ENCODE measurements at places on chromosomes 7 and 10.

GRCh38 chr7:131255242-131255641 lies 72.4 kb upstream of the MKLN1 start:
- no peak for DNase-seq

DNA sequence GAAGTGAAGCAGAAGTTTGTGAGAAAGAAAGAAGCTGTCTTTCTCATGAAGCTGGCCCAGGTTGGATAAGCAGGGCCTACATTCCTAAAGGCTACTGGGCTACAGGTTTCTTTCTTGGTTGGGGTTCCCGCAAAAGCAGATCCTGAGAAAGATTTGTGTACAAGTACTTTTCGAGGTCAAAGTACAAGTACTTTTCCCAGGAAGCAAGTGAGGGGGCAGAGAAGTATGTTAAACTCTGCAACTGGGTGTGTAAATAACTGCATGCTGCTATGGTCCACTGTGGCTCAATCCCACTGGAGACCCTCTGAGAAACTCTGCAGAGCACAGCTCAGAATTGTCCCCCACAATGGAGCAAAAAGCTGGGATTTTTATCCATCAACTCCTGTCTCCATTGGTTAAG lies 28.7 kb downstream of the LSM5 start:
- DNase-seq, result no peak

DNA sequence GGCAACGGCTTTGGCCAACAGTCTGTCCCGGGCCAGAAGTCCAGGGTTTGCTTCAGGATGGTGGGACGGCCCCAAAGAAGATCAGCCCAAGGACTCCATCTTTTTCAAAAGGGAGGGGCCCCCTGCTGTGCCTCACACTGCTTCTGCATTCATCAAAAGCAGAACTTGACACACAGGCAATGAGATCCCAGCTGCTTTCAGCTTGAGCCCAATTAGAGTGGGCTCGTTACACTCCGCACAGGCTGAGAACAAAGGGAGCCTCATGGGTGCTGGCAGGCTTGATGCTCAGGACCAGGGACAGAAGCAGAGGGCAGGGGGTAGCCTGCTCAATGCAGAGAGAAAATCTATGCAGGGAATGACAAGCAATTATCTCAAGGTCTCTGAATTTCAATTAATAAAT lies 45.5 kb downstream of the VOPP1 start:
- DNase-seq, result peak; percentile 96

DNA sequence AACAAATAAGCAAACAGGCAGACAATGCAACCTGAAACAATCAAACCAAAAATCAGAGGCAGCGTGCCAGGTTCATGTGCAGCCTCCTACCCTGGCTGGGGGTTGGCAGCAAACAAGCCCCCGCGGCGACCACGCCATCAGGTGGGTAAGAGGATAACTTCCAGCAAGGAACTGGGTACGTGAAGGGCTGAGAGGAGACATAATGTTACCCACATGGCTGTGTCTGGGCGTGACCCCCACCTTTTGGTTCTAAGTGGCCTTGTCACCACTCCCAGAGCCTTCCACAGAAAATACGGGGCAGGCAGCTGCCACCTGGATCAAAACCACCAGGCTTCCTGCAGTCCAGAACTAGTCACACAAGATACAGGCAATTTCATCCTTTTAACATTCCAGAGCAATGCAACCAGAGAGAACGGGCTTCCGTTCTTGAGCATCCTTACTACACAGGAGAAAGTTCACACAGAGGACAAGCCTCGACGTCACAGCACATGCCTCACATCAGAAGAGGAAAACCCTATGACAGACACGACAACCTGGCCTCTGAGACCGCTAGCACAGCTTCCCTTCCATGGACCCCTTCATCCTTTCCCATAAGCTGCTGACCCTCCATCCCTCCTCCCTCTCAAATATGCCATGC lies 171.0 kb downstream of the GRID1 start:
- peak; percentile 29 for DNase-seq

GRCh38 chr7:20795881-20796280 lies 9.2 kb upstream of the SP8 start:
- DNase-seq, result no peak

DNA sequence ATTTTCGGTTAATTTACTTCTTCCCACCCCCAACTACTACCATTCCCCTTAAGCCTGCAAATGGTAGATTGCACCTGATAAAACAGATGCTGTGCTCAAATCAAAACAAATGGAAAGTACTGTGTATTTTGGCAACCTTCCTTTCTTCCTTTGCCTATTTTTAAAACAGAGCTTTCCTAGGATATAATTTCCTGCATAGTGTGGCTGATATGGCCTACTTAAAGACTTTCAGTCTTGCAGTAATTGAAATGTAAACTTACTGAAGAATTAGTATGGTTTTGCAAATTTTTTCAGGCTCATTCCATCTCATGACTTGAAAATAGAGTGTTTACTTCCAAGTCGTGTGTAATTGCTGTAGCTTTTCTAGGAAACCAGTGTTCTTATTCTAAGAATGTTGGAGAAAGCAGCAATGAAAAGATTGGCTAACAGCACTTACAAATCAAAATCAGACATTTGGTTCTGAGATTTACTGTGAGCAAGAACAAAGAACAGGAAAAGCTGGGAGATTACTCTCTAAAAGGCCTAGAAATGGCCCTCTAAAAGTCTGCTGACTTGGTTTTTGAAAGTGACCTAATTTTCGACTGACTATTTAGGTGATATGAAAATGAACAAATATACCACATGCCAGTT lies 52.0 kb downstream of the REEP3 start:
- peak; percentile 68 for DNase-seq

- DNase-seq, result no peak
Measured at GRCh38 chr10:46326971-46327370, 40.2 kb downstream of the ANTXRL start.

- peak; percentile 22 for DNase-seq
Measured at GRCh38 chr7:106952658-106953231, 87.7 kb downstream of the PIK3CG start.

DNA sequence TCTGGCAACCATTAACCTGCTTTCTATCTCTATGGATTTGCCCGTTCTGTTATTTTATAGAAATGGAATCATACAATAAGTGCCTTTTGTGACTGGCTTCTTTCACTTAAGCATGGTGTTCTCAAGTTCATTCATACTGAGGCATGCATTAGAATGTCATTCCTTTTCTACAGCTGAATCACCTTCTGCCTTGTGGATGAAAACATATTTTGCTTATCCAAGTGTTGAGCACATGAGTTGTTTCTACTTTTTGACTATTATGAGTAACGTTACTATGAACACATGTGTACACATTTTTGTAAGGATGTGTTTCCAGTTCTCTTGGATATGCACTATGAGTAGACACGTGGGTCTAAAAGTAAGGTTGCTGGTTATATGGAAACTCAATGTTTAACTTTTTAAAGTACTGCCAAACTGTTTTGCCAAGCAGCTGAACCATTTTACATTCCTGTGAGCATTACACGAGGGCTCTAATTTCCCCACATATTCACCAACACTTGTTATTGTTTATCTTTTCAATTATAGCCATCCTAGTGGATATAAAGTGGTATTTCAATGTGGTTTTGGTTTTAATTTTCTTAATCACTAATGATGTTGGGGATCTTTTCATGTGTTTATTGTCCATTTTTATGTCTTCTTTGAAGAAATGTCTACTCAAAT lies 241.3 kb downstream of the FANK1 start:
- DNase-seq, result no peak

GRCh38 chr7:133575726-133576440 lies 323.0 kb downstream of the EXOC4 start:
- DNase-seq, result peak; percentile 56

- no peak for DNase-seq
Measured at GRCh38 chr7:150404172-150404804, 25.2 kb downstream of the ZNF775 start.

GRCh38 chr10:21369697-21370096 lies 155.8 kb downstream of the SKIDA1 start:
- no peak for DNase-seq

- DNase-seq, result peak; percentile 89
Measured at GRCh38 chr7:34133983-34134782, 228.8 kb downstream of the BMPER start.

DNA sequence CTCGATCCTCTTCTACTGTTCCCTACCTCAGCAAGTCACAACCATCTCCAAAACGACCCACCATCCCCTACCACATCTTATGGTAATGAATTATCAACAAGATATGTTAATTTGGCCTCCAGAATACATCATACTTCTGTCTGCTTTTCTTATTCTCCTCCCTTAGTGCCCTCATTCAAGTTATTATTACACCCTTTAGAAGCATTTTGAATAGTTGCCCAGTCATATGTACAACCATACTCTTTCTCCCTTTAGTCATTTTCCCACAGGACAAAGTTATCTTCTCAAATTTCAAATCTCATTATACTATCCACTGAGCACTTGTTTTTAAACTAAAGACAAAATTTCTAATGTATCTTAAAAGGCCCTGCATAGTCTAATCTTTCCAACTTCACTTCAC lies 71.0 kb downstream of the GNAT3 start:
- DNase-seq, result no peak

DNA sequence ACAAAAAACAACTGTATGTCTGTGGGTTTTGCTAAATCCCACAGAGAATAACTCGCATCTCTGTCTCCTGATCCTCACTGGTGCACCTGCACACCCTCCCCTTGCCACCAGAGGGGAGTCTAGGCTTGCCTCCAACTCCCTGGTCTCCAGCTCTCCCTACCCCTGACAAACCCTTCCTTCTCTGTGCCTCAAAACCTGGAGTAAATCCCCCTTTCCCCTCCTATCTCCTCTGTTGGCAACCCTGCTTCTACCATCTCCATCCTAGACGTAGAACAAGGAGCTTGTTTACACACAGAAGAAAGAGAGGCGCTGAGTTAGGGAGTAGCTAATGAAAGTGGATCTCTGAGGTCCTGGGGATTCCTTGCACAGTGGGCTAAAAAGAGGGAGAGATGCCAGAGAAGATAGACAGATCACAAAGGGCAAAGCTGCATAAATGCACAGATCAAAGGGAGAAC lies 6.0 kb downstream of the MBLAC1 start:
- DNase-seq, result peak; percentile 84

- no peak for DNase-seq
Measured at GRCh38 chr7:155097338-155097737, 27.2 kb downstream of the HTR5A start.

- DNase-seq, result no peak
Measured at GRCh38 chr7:7701527-7701926, 16.9 kb downstream of the RPA3 start.

DNA sequence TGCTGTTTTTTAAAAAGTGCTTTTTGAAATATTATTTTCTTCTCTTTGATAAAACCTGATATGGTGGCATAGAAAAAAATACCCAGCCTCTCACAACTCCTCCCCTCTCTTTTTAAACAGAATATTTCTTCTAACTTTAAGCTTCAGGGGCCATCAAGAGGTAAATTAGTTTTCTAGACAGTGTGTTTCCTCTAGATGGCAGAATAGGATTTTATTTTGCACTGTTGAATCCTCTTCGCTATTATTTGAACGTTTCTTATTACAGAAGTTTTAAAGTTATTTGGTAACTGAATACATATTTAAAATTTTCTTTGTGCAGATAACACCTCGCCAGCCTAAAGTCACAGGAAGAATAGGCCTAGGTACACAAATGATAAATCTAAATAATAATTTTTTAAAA lies 30.3 kb downstream of the ARL5B start:
- peak; percentile 56 for DNase-seq

GRCh38 chr7:157795643-157796042 lies 458.8 kb downstream of the DNAJB6 start:
- no peak for DNase-seq

GRCh38 chr7:34165927-34166550 lies 260.7 kb downstream of the BMPER start:
- DNase-seq, result peak; percentile 44

DNA sequence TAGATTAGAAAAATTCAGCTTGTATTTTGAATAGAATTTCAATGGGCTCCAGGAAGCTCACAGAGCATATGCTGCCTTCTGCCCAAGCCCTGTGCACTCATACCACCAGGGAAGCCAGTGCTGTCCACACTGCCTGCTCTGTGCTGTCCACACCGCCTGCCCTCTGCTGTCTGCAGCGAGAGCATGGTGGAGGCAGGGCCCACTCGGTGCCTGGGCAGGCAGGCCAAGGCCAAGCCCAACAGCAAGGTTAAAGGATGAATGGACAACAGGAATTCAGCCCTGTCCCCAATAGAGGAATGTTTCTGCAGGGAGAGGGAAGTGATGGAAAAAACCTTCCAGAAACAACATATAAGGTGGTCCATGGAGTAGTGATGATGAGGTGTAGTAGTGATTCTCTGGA lies 146.8 kb downstream of the GFRA1 start:
- DNase-seq, result no peak

DNA sequence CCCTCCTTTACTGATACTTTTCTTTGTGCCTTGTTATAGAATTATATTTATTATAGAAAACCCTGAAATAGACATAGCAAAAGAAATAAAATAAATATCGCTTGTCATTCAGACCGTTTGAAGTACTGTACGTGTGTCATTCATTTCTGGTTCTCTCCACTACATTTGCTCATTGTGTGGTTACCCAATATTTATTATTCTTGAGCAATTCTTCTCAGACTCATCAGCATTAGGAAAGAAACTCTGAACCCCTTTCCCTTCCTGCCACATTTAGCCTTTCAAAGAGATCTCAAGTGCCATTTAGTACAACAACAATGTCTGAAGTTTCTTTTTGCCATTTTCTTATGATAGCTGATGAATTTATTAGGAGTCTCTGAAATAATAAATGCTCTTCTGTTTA lies 154.1 kb downstream of the KIAA1217 start:
- no peak for DNase-seq

DNA sequence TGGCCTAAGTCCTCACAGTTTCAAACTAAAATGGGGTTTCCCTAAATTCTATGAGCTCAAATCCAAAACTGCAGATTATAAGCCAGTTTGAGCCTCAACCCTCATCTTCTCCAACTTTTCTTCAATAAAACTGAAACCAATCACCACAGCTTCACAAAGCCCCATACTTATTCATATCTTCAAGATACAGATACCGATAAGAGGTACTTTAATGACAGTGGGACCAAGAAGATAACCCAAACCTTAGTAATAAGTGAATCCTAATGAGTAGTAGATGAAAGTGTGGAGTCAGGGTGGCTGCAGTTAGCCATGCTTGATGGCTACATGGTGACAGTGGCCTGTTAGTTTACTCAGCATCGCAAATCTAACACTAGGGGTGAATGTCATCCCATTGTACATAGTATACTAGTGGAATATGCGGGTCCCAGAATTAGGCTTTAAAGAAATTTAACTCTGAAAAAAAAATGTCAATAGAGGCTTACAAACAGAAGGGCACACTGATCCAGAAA lies 395.8 kb upstream of the PHF14 start:
- DNase-seq, result no peak

DNA sequence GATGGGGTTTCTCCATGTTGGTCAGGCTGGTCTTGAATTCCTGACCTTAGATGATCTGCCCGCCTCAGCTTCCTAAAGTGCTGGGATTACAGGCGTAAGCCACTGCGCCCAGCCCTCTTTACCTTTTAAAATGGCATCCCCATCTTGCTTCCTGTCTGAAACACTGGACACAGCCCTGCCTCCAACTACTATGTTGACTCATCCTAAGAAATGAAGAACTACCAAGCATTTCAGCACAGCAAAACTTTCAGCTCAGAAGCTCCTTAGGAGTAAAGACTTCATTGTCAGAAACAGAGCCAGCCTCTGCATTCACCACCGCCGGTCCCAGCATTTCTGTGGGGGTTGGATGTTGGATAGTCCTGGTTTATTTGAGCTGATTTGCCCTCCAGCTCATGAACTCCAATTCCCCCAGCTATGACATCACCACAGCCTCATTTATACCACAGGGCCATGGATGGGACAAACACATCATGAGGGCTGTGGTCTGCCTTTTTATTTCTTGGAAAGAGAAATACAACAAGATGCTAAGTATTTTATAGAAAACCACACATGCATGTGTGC lies 123.5 kb downstream of the ADCY1 start:
- no peak for DNase-seq

GRCh38 chr7:156487811-156488533 lies 152.6 kb upstream of the RNF32 start:
- no peak for DNase-seq
